H9 (cell line): ENCODE measurements at places on chromosomes 7 and 10. TPM values are rescaled to one million over a fixed set of nuclear protein-coding genes. Genes with fewer than 3 reads are reported as not detected.

DNA sequence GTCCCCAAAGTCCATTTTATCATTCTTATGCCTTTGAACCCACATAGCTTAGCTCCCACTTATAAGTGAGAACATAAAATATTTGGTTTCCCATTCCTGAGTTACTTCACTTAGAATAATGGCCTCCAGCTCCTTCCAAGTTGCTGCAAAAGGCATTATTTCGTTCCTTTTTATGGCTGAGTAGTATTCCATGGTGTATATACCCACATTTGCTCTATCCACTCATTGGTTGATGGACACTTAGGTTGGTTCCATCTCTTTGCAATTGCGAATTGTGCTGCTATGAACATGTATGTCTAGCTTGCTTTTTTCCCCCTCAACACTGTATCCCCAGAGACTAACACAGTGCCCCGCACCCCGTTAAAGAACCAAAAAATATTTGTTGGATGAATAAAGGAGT, 670 bp upstream of the CAPZA2 start:
- DNase-seq: no peak

GRCh38 chr10:78619115-78619851, 449.5 kb upstream of the ZMIZ1 start:
- DNase-seq: no peak

STEAP1 gene
- 3.7 and 4.1 TPM in 2 replicates for total RNA-seq

DNA sequence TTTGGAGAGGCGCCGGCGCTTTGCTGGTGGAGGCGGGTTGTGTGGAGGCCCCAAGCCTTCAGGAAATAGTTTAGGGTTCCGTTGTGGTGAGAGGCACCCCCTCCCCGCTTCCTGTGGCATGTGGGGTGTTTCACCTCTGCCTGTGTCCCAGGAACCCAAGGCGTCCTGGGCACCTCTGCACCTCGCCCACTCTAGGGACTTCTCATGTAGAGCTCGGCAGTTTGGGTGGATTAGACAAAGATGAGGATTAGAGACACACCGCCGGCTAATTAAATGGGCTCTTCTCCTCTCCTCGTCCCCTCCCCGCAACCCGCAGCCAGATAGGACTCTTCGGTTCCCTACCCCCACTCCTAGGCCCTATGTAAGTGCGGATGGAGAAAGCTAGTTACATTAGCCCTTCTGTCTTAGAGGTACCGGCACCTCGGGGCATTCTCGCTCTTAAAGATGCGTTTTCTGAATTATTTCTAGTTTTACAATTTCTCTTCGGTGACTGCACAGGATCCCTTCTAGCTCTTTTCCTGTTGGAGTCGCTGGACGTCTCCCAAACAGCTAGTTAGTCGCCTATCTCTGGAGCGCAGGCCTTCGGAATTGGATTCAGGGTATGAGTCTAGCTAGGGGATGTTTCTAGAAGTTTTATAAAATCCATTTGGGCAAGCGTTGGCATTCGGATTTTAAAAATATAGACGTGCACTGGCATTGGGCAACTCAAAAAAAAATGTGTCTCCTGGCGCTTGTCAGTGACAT, 7.8 kb downstream of the PTF1A start:
- DNase-seq: peak; percentile 57

DNA sequence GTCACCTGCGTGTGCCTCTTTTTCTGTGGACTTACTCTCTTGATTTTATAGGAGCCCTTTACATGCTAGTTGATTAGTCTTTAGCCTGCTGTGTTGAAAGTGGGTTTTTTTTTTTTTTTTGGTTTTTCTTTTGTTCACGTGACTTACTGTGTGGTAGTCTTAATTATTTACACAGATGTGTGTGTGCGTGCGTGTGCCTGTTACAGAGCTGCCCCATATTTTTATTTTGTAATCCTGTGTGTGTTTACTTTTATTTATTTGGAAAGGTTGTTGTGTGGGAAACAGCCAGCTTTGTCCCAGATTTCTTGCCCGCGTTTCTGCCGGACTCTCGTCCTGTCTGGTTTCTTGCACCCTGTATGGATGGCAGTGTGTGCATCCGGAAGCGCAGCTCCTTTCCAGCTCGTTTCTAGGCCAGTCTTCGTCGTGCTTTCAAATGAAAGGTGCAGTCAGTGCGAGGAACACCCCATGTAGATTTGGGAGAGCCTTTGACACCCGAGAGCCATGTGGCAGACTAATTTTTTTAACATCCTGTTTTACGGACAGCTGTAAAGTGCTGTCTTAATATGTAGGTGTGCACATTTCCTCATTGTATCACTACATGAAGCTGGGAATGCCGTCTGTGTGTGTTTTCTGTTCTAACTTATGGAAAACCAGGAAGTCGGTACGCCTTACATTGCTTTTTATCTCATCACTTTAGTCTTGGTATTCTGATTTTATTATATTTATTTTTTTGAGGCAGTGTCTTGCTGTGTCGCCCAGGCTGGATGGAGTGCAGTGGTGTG, 55.6 kb downstream of the DNAJB6 start:
- DNase-seq: no peak

DNA sequence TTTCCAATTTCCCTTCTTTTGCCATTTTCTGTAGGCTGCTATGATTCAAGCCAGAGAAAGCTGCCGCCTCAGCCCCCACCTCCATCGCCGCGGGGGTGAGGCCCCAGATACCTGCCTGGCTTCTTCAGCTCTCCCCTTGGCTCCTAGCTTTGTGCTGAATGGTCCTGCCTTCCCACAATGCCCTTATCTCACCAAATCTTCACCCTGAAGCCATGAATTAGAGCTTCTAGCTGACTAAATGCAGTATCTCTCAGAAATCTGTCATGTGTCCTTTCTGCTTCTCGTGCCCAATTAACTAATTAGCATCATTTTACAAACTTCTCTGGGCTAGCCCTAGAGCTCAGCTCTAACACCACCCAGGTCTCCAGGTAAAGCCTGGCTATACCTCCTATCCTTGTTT, 32.2 kb upstream of the GPNMB start:
- DNase-seq: no peak

CDK1 gene
- 75.2 and 78.9 TPM in 2 replicates for total RNA-seq

RAB19 gene
- total RNA-seq: 14.4 and 15.1 TPM in 2 replicates

C10orf67 gene
- total RNA-seq: not detected in 2 replicates

DNA sequence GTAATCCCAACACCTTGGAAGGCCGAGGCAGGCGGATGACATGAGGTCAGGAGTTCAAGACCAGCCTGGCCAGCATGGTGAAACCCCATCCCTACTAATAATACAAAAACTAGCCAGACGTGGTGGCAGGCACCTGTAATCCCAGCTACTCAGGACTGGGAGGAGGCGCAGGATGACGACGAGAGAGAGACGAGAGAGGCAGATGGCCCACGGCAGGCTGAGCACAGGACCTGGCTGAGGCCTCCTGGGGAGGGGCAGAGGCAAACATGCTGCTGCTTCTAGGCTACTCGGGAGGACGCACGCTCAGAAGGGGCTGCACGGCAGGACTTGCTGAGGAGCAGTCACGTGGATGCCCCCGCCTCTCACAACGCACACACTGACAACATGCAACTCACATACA, 22.4 kb downstream of the DIP2C start:
- no peak for DNase-seq

DNA sequence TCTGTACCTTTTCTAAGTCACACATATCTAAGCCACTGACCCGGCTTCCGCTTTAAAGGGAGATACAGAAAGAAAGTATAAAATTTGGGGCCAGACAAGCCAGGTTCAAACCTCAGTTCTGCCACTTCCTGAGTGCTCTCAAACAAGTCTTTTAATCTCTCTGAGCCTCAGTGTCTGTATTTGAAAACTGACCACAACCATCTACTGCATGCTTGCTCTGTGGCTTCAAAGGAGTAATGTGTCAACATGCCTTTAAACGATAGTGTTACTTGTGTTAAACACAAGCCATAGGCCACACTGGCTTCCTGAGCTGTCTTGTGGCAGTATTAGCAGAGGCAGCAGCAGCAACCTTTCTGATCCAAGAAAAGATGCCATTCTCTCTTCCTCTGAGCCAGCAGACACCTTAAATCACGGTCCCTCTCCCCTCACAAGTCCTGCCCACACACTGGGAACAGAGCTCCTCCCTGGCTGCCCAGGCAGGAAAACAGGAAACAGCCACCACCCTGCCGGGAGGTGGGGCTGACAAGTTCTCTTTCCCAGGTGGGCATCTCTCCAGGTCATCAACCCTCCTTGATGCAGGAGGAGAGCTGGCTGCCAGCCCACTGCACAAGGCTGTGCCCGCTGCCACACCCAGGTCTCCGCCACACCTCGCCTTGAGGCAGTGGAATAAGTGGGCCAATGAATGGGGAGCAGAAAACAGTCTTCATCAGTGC, 10.7 kb downstream of the HIP1 start:
- DNase-seq: peak; percentile 73

GRCh38 chr10:15035385-15036301, 8.1 kb upstream of the OLAH start:
- DNase-seq: peak; percentile 79

TMEM139 gene
- 0.85 and 1.1 TPM in 2 replicates for total RNA-seq

DNA sequence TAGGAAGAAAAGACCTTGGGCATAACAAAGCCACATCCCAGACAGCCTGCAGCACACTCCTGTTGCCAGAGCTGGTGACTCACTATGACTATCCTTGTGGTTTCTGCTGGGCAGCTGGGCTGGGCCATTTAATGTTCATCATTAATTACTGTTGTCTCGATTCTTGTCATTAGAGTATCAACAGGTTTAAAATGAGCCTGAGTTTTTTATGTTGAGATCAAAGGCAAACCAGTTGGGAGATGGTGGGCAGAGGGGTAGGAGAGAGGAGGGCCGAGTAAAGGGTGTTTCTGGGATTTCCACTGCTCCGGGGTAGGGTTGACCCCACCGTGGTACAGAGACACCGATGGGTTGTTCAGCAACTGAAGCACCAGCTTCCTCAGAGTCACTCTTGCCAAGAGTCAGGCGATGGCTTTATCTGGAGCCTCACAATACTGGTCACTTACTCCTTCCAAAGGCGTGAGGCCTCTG, 128.7 kb upstream of the LYZL1 start:
- peak; percentile 67 for DNase-seq

- DNase-seq: no peak
These were observed 4.6 kb downstream of the SOSTDC1 start for GRCh38 chr7:16460789-16461493.

DNA sequence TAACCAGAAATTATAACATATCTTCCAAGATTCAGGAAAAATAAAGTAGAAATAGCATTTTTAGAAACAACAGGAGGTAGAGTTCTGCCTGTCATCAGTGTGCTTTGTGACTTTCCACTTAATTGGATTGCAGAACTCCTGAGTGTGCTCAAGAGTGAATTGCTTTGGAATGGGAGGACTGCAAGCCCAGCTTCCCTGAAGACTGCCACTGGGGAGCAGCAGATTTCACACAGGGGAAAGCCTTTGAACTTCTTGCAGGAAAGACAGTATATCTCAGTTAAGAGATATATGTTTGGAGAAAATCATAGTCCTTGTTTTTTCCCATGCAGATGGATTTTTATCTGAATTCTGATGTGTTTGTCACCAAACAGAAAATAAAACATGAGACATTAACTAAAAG, 124.5 kb downstream of the TMEM168 start:
- DNase-seq: peak; percentile 56

LIPN gene
- total RNA-seq: not detected in 2 replicates

- no peak for DNase-seq
These were observed 8.4 kb upstream of the STK32C start for GRCh38 chr10:132316133-132316532.
